WTC11 (cell line): ENCODE measurements at places on chromosomes 12 and 14.
A peak's percentile ranks its signal among the peaks of the same experiment; 100 is the strongest.

- no peak for DNase-seq
Measured at GRCh38 chr14:101961746-101962502, 2.4 kb upstream of the DYNC1H1 start.

DNA sequence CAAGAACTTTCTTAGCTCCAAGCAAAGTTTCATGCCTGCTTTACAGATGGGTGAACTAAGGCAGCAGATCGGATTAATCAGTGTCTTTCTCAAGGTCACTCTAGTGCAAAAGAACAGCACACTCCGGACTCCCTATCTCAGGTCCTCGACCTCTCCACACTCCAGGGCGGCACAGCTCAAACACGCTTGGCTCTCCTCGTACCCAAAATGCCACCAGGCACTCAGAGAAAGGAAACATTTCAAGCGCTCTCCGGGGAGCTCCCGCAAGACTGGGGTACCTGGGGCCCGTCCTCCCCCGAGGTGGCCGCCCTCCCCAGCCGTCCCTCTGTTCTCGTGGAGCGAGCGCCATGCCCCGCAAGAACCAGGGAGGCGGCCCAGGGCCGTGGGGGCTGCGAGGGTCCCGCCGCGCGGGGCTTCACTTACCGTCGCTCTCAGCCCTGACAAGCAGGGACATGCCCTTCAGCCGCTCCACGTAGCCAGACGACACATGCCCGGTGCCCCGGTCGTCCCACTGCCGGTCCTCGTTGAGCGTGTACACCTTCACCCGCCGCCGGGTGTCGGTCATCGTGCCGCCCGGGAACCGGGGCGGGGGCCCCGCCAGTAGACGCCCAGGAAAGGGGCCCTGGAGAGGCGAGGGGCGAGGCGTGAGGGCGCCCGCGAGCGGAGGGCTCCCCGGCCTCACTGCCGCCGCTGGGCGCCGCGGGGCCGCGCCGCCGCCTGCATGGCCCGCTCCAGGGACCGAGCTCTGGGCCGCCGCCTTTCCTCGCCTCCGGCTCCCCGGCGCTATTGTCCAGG lies 830 bp downstream of the PPP4R3A start:
- DNase-seq, result peak; percentile 20

GRCh38 chr14:104390941-104391901 lies 188.3 kb upstream of the C14orf180 start:
- no peak for DNase-seq

DNA sequence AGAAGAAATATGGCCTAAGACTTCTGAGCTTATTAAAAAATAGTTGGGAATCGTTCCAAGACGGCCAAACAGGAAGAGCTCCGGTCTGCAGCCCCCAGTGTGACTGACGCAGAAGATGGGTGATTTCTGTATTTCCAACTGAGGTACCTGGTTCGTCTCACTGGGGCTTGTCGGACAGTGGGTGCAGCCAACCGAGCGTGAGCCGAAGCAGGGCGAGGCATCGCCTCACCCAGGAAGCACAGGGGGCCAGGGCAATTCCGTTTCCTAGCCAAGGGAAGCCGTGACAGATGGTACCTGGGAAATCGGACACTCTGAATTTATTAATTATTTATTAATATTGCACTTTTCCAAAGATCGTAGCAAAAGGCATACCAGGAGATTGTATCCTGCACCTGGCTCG lies 857.8 kb downstream of the C12orf50 start:
- no peak for DNase-seq

GRCh38 chr12:110760204-110760609 lies 17.5 kb upstream of the PPP1CC start:
- DNase-seq, result no peak
